Esophagus mucosa (tissue), 1 donor: ENCODE measurements at places on chromosomes 1 and 21.
A peak's percentile ranks its signal among the peaks of the same experiment; 100 is the strongest.

- ATAC-seq = peak; percentile 82
Observed at GRCh38 chr1:214551436-214552173, at the start of gene PTPN14. TSS of gene PTPN14 (minus strand) at chr1:214551602. CDS start at chr1:214464803, 86,799 bp downstream.

DNA sequence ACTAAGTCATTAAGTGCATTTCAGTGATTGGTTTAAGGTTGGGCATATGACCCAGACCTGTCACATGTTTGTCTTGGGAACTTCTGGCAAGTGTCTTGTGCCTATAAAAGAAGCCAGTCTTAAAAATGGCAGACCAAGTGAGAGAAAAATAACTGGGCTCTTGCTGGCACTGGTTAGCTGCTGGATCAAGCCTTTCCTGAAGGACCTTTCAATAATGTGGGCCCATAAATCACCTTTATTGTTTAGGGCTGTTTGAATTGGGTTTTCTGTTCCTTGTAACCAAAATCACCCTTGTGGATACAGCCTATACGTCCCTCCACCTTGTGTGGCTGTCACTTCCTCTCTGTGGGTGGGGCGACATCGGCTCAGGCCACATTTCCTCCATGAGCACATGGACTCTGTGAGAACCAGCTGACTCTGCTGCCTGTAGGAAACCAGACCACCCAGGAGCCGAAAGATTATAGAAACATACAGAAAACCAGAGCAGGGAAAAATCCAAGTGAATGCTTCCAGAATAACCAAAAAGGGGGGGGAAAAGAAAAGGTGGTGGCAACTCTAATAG, 25.6 kb upstream of the WNT4 start:
- ATAC-seq = no peak

DNA sequence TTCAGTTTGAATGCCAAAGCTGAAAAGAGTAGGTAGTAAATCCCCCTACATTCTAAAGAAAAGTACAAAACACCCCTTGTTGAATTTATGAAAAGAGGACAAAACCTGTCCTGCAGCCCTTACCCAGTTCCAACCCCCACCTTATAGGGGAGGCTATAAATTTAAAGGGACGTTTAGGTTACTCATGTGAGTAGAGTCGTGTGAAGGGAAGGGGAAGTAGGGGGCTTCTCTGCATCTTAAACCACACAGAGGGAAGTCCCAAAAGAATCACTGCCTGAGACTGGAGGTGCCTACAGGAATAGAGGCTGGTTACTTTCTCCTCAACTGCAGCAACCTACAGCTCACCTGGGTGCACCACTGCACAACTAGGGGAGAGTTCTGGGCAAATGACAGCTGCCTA, 36.7 kb upstream of the KIRREL1 start:
- ATAC-seq = no peak

- ATAC-seq = peak; percentile 29
Observed at GRCh38 chr21:38909929-38910328, 104.2 kb downstream of the ETS2 start.

DNA sequence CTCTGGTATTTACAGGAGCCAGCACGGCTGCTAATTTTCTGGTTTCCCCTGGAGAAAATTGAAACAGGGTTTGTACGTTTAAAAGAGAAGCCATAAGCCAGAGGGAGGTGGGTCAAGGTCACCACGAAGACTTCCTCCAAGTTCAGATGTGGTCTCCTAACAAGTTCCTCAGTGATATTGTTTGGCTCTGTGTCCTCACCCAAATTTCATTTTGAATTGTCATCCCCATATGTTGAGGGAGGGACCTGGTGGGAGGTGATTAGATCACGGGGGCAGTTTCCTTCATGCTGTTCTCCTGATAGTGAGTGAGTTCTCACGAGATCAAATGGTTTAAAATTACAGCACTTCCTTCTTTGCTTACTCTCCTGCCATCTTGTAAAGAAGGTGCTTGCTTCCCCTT, 295.4 kb upstream of the DAB1 start:
- ATAC-seq = no peak

DNA sequence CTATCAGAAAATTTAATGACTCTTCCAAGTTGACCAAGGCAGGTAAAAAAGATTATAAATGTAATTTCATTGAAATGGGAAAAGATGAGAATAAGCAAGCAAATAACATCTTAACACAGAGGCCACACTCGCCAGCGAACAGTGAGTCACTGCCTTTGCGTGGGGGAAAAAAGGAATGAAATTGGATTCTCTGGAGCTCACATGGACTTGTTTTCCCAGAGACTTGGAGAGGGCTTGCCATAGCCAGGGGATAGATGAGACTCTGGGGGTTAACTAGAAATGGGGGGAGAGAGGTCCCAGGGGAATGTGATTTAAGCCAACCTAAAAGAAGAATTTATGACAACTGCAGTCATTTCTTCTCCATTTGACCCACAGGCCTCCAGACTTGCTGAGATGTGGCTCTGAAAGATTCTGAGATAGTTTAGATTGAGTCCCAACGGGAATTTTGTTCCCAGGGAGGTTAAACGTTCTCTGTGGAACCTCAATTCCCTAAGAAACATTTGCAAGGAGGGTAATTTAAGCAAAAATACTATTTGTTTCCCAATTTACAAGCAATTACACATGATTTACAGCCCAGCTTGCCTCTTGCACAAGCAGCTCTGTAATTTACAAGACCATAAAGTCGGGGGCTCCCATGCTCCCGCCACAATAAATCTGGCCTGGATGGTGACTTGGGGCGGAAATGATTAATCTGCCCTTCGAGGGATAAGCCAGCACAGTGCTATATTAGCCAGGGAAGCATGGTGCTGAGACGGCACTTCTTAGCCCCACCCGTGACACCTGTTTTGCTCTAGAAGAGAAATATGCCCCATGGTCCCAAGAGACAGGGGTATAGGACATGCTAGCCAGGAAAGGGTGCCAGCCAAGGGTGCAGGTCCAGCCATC, 68.8 kb downstream of the GRIK3 start:
- ATAC-seq = no peak

- ATAC-seq = peak; percentile 93
Observed at GRCh38 chr1:245085508-245086095, 69.2 kb upstream of the KIF26B start.

DNA sequence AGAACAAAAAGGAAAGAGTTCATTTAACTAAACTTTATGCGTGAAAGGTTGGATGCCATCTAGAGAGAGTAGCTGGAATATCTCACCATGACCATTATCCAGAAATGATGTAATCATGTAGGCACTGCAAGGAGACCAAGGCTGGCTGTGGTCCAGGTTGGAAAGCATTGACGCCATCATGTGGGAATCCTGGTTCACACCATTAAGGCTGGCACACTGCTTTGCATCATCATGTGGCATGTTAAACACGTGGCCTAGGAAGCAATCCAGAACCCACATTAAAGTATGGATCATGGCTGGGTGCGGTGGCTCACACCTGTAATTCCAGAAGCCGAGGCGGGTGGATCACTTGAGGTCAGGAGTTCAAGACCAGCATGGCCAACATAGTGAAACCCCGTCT, 4.3 kb downstream of the ADAMTS1 start:
- peak; percentile 27 for ATAC-seq

- no peak for ATAC-seq
Observed at GRCh38 chr1:20733360-20733975, 965 bp upstream of the SH2D5 start.

- no peak for ATAC-seq
Observed at GRCh38 chr1:31145648-31146047, 80.1 kb upstream of the PUM1 start.

DNA sequence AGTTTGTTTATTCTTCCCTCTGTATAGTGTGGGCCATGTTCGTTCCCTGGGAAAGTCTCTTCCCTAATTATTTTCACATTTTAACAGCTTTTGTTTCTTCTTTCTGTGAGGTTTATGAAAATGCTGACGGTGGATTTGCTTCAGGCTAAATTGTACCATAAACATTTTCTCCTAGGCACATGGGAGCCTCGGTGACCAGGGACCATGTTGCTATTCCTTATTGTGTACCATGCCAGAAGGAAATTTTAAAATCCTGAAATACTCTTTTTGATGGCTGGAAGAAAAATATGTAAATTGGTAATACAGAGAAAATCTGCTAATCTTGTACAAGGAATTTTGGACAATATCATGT, 230.1 kb upstream of the JUN start:
- ATAC-seq = no peak
